ENCODE measurements at places on chromosomes 1 and 21.

DNA sequence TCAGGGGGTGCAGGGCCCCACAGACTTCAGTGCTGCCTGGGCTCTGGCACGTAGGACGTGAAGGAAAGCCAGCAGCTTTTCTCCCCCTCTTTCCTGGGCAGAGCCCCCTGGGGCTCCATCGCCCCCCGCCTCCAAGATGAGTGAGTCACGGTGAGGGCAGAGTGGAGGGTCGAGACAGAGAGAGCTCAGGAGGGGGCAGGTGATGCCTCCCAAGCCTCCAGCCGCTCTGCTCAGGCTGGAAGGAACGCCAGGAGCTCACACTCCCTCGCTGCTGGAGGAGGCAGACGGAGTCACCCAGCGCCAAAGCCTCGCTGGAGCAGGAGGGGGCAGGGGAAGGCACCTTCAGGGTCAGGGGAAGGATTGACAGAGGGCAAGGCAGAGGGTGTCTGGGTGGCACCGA, 119.5 kb downstream of the CASZ1 start:
- no peak for DNase-seq

GRCh38 chr1:242872521-242872920, 348.0 kb upstream of the PLD5 start:
- DNase-seq, result no peak

DNA sequence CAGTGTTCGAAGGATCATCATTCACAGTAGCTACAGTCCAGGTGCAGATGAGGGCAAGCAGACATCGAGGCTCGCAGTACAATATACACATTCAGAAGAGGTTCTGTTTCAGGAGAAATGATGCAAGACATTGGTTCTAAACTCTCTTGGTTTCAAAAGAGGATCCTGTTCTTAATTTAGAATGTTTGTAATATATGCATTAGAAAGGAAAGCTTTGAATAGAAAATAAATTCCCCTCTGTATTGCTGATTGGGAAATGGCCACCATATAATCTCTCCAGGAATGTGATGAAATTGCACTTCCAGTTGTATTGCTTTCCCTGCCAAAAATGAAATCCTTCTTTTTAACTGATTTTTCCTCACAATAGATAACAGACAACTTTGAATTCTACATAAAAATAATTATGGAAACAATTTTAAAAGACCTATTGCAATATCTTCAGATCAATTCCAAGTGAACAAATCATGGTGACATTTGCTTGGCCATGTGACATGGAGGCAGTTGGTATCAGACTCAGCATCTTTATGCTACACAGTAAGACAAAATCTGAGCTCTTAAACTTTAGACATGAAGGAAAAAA, 27.6 kb upstream of the SIPA1L2 start:
- DNase-seq, result no peak

GRCh38 chr1:228901936-228902681, 166.8 kb downstream of the RHOU start:
- no peak for DNase-seq

DNA sequence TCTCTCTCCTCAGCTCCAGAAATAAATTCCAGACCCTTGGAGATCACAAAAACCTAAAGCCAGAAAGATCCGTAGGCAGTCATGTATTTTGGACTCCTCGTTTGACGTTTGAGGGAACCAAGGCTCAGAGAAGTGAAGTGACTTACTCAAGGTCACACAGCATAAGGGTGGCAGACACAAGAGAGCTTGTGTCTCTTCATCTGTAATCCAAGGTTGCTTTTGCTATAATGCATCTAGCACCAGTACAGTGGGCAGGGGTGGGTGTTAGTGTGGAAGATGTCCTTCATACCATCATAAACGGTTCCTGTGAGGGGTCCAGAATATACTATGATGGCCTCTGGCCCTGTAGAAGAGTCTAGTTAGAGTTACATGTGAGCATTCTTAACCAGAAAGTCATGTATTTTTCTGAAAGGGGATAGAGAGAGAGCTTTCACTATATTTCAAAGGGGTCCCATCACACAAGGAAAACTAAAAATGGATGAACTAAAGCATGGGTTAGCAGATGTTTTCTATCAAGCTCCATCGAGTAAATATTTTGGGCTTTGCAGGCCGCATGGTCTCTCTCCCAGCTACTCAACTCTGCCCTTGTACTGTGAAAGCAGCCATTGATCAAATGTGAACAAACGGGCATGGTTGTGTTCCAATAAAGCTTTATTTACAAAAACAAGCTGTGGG, 144.9 kb downstream of the TOMM20 start:
- no peak for DNase-seq

GRCh38 chr1:230167419-230167852, 100.4 kb downstream of the GALNT2 start:
- DNase-seq, result no peak

- no peak for DNase-seq
Observed at GRCh38 chr1:244350027-244350426, 101.7 kb downstream of the ADSS2 start.

DNA sequence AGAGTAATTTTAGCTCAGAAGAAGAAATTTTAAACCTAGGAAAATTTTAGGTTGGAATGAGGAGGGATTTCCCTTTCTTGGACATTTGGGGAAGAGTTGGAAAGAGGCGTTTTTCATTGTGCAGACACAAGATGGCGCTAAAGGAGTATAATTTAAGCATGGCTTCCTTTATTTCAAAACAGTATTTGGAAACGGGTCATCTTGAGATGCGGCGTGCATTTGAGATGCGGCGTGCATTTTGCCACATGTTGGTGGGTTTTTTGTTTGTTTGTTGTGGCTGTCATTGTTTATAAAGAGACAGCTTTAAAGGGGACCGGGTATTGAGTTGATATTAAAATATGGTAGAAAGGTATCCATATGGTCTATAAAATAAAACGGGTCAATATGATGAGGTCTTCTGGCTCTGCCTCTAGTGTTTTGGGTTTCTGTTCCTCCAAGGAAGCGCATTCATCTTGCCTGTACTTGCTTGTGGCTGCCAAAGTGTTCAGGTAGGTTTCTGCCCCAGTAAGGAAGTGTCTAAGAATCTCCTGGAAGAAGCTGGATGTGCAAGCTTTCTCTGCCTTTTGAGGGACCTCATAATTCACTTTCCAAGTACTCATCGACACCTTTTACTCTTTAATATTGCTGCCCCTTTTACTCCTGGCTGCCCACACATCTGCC, 210.3 kb downstream of the SLC35F3 start:
- DNase-seq, result no peak

DNA sequence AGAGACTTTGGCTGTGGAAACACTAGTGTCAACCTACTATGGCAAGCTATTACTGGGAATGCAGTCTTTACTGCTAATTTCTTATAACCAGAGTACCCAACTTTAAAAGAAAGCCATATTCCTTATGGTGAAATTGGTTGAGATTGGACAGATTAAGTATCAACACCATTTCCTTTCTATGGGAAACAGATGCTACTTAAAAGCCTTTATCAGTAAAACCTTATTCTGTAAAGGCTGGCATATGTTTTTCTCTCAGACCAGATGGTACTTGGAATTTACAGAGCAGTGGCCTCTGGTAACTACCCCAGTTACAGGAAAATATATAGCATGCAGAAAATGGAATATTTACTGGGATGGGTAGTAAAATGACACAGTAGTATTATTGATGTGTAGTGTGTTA, 18.8 kb downstream of the IFI44 start:
- DNase-seq, result no peak

DNA sequence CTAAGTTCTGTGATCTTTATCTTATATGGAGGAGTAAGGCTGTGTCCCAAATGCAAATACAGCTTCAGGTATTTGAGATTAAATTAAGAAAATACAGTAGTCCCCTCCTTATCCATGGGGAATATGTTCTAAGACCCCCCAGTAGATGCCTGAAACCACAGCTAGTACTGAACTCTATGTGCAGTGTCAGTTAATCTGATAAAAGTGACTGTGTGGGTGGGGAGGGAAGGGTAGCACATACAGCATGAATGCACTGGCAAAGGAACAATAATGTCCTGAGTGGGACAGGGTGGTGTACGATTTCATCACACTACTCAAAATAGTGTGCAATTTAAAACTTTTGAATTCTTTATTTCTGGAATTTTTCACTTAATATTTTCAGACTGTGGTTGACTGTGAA, 83.1 kb downstream of the HS2ST1 start:
- DNase-seq, result no peak

DNA sequence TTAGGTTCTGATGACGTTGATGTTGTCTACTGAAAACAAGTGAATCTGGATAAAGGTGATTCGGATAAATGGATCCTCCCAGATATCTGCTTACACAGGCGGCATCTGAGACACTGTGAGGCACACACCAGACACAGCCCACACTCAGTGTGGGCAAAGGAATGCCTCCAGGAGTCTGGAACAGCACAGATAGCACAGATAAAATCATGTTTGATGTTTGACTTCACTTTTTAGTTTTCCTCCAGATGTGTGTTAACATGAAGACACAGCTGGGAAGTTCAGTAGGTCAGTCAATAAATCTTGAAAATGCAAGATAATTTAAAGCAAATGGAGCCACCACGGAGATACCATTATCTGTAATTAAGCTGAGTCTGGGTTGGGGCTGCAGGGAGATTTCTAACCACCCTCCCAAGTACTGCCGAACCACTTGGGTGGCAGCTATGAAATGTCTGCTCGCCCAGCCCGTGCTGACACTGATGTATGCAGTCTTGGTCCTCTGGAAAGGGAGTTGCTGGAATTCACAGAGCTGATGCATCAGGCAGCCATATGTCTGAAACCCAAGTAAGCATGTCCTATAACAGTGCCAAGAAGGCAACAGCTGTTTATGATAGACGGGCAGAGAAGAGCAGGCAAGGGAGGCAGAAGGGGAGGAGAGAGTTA, 11.7 kb downstream of the CAPN9 start:
- no peak for DNase-seq

GRCh38 chr1:183655562-183656075, 2.5 kb upstream of the APOBEC4 start:
- DNase-seq, result peak; percentile 64

- peak; percentile 16 for DNase-seq
Observed at GRCh38 chr1:93680420-93681100, 1.1 kb downstream of the BCAR3 start.

- no peak for DNase-seq
Observed at GRCh38 chr1:227268943-227269342, 49.3 kb downstream of the CDC42BPA start.

DNA sequence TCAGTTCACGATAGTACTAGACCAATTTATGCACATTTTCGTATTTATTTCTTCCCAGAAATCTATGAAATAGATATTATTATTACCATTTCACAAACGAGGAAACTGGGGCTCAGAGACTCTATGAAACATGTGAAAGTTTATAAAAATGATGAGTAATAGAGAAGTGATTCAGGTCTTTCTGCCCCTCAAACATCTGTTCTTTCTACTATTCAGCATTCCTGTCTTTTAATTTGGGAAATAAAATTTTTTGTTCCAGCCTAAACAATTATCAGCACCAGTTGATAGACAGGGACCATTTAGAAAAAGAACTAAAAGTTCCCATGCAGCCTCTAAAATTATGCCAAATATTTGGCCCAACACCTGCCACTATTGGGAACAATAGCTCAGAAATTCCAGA, 585.1 kb downstream of the PTPRC start:
- DNase-seq, result no peak

- no peak for DNase-seq
Observed at GRCh38 chr1:246428542-246429308, 78.4 kb downstream of the SMYD3 start.

- no peak for DNase-seq
Observed at GRCh38 chr1:35524106-35524505, 33.1 kb downstream of the KIAA0319L start.
